ENCODE measurements at places on chromosomes 5 and 9. TPM values are rescaled to one million over a fixed set of nuclear protein-coding genes. Genes with fewer than 3 reads are reported as not detected.

PCDHB8 gene
- total RNA-seq: 0.16 TPM

PMPCA gene
- 37.3 TPM for total RNA-seq

AGXT2 gene
- total RNA-seq: not detected

RASGEF1C gene
- total RNA-seq: not detected

WNT8A gene
- total RNA-seq: not detected

TIGD6 gene
- total RNA-seq: 4.5 TPM

SLC45A2 gene
- total RNA-seq: not detected

CNTNAP3 gene
- total RNA-seq: 18.5 TPM

PCDHB9 gene
- 0.31 TPM for total RNA-seq
